ENCODE measurements at places on chromosomes 5 and 9.

- peak; percentile 81 for DNase-seq
These were observed 68.8 kb upstream of the FCN2 start for GRCh38 chr9:134811673-134812342.

GRCh38 chr9:126797903-126798302 lies 6.9 kb upstream of the ZBTB43 start:
- DNase-seq = no peak

DNA sequence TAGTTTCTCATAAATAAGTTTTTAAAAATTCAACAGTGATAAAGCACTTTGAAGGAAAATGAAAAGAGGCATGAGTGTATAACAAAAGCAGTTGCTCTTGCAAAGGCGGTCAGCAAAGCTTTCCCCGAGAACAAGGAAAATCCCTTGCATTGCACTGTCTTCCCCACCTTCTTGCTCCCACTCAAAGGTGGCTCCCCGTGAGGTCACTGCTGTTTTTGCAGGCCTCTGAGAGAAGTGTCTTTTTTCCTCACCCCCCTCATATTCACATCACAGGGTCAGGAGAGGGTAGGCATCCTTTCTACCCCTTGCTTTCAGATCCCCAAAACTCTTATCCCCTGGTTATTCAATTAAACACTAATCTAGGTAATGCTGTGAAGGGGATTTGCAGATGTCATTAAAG lies 15.2 kb upstream of the SLC36A1 start:
- no peak for DNase-seq

DNA sequence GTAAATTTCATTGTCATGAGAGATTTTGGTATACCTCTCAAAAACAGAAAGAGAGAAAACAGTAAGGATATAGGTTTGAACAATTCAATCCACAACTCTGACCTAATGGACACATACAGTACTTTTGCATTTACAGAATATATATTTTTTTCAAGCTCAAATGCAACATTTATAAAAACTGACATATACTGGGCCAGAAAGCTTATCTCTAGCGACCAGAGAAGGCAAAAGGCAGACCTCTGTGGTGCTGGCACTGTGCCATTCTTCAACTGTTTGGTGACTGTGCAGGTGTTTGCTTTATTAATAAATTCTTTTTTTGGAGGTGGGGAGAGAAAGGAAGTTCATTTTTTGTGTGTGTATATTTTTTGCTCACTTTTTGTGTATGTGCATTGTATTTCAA lies 6.0 kb upstream of the PLAC8L1 start:
- no peak for DNase-seq

DNA sequence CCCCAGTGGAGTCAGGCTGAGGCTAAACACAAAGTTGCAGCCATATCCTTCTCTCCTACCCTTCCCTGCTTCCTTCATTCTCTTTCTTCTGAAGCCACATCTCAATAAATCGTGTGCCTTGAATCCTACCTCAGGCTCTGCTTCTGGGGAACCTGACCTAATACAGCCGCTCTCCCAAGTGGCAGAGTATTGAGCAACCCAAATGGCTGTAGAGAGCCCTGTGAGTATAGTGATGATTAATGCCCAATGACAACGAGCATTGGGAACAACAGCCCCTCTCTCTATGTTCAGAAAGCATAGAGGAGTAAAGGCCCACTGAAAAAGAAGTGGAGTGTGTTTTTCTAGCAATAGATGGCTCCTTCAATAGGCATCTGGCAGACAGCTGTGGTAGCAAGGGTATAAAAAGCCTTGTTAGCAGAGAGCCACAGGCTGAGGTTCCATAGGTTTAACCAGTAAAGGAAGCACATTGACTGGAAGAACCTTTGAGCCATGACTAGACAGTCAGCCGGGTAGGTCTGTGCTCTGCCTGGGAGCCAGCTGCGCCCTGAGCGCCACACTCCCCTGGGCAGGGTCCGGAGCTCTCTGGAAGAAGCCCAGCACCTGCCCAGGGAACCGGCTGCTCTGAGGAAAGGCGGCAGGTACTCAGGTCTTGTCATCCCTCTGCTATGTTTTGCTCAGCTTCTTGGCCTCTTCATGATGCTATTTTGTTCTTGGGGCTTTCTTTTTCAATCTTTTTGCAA lies 22.6 kb upstream of the HSPA9 start:
- DNase-seq = no peak

DNA sequence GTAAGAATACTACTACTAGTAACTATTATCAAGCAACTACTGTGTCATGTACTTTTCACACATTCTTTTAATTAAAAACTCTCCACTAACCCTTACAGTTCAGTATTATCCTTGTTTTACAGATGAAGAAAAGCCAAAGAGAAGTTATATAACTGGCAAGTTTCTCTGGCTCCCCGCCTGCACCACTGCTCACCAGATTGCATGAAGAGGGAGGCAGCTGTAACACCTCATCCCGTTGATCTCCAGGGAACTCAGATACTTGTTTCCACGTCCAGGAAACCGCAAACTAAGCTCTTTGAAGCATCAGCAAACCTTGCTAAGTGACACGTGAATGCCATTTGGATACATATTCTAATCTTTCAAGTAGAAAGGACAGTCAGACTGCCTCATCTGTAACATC lies 70.3 kb downstream of the RIGI start:
- DNase-seq = peak; percentile 60

DNA sequence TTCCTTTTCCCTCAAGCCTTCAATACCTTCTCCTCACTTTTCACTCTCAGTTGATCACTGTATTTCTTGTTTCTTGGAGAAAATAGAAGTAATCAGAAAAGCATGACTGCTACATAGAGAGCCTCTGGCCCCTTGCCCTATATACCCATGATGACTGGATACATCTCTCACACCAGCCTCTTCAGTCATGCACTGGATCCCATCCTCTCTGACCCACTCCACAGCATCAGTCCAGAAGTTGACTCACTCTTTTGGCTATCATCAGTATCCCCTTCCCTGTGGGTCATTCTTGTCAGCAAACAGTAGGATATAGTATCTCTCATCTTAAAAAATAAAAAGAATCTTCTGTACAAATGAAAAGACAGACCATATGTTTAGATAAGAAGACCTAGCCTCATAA lies 32.9 kb downstream of the PTCD2 start:
- DNase-seq = peak; percentile 84

DNA sequence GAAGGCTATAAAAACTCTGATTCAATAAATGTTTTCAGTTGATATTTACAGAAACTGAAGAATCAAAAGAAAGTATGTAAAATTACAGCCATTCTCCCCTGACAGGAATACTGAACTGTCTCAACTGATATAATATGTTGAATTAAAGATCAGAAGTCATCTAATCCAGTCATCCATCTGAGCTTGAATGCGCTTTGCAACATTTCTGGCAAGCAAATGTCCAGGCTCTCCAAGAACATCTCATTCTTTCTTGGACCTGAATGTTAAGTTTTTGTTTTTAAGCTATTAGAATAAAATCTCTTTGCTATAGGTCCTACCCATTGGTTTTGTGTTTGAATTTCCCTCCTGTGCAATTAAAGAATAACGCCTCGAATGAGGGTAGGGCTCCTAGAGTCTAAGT lies 120.5 kb downstream of the MPDZ start:
- no peak for DNase-seq

DNA sequence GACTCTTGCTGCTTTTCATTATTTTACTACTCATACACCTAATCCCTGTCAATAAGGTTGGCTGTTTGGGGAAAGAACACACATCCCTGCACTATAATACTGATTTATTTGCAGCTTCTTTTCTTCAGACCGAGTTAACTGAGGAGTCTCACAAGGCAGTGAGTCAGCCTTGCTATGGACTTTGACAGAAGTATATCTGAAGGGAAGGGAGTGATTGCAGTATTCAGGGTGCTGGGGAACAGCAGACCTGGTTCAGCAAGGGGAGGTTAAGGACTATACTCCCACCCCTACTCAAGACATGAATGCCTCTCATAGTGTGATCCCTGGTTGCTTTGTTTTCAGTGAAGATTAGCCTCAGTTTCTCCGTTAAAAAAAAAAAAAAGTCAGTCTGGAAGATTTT lies 99.8 kb downstream of the TLE4 start:
- no peak for DNase-seq

DNA sequence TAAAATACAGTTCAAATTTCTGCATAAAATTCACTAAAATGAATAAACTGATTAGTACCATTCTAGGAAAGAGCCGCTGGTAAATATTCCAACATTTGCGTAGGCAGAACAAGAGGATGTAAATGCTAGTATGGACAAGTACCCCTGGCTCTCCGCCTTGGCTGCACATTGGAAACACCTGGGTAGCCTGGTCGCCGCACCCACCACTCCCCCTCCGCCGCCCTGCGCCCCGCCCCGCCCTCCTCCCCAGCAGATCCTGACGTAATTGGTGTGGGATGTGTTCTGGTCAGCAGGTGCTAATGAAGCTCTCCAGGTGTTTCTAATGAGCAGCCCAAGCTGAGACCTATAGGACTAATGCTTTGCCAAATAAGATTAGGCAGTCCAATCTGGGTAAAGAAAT lies 225.7 kb downstream of the FRMD3 start:
- DNase-seq = no peak

GRCh38 chr5:139903450-139903794 lies 107.8 kb downstream of the PSD2 start:
- no peak for DNase-seq

DNA sequence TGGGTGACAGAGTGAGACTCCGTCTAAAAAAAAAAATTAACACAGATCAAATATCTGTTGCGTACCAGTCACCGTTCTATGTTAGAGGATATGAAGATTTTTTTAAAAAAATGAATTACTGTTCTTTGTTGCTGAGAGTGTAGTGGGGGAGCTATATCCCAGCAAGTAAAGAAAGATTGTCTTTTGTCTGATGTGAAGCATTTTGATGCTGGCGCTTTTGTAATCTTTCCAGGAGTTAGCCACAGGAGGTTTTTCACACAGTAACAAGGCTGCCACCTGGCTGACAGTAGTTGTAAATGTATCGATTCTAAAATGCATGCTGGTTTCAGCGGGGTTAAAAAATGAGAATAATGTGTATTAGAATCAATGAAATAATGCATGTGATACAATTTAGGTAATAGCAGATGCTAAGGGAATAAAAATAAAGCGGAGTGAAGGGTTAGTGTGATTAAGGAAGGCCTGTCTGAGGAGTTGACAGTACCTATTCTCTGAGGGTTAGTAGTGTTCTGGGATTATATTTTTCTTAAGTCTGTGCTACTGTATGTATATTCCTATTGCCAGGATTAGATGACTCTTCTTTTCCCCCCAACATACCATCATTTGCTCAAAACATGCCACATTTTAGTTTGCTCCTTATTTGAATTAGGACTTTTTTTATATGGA lies 3.4 kb downstream of the LMNB1 start:
- peak; percentile 85 for DNase-seq

- no peak for DNase-seq
These were observed 234.5 kb upstream of the MAP3K1 start for GRCh38 chr5:56580864-56581263.

DNA sequence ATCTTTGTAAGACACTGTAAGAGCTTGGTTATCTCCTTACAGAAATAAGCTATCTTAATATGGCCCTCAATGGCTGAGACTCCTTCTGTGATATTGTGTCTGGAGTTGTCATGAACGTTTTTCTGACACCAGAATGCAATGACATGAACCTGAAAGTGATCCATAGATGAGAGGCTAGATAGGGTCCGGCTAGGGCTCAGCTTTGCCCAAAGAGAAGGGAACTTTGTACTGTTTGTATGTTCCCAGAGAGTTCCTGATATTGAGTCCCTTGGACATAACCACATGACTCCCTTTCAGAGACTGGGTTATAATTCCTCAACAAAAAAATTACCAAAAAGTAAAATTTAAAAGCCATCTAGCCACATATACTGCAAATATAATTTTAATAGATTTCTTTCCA lies 575.8 kb upstream of the CLINT1 start:
- DNase-seq = no peak

DNA sequence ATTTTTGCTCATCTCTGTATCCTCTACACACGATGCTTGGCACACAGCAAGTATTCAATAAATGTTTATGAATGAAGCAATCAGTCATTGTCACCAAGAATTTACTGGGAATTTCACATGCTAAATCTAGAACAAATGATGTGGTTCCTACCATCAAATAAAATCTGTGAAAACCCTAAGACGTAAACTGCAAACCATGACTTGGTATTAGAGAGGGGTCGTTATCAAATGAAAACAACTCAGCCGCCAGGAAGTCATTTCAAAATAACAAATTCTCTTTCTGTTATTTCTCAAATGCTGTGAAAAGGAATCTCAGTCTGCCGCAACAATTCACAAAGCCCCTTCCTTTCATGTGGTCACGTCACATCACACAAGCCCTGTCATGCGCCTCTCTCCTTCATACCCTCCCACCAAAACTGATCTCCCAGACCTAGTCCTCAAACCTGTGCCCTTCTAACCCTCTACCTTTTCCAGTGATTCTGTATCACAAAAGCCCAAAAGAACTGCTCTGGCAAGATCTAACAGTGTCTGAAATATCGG lies 173.6 kb downstream of the DEPDC1B start:
- peak; percentile 56 for DNase-seq

All from fibroblast of the aortic adventitia (primary cell).